ENCODE measurements at places on chromosomes 5 and 9. TPM values are rescaled to one million over a fixed set of nuclear protein-coding genes. Genes with fewer than 3 reads are reported as not detected.

DNA sequence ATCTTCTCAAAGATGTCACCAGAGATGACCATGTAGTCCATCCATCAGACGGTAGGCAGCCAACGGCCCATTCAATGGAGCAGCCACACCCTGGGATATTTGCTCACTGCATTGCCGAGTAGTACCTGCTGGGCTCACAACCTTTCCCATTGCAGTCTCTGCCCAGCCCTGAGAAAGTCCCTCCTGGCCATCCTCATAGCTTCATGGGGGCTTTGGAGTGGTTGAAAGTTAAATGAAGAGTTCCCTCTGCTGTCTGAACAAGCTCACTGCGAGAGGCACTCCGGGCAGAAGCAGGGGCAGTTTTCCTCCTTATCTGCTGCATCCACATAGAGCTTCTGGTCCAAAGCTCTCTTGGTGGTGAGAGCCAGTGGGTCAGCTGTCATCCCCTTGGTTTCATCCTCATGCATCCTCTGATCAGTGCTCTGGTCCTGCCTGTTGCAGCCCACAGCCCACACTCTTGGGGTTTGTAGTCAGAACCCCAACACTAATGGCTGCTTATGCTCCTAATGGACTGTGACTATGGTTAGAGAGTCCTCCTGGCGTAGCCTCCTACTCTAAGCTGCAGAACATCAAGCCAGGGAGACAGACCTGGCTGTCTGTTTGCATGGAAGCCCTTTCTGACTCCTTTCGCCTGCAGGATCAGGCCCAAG is 23.3 kb downstream of the TNFSF8 start:
- no peak overlapping the region for H3K27ac ChIP-seq
- peak; percentile 55 for DNase-seq
- H3K4me3 ChIP-seq = no peak overlapping the region
- H3K36me3 ChIP-seq = no peaks in the 10 kb centered on the region
- no peaks in the 10 kb centered on the region for H3K27me3 ChIP-seq

- no peak overlapping the region for H3K4me3 ChIP-seq
- peak; percentile 46 for DNase-seq
- H3K27me3 ChIP-seq = no peaks in the 10 kb centered on the region
- H3K4me1 ChIP-seq = no peaks in the 10 kb centered on the region
These were observed 49.5 kb upstream of the EGFLAM start for GRCh38 chr5:38208782-38209378.

GRCh38 chr9:12054235-12054634 is 639.0 kb upstream of the TYRP1 start:
- H3K36me3 ChIP-seq = no peaks in the 10 kb centered on the region
- DNase-seq = no peak
- H3K4me1 ChIP-seq = no peaks in the 10 kb centered on the region
- no peak overlapping the region for H3K27ac ChIP-seq
- H3K27me3 ChIP-seq = no peaks in the 10 kb centered on the region

Gene DEPDC1B
- 17.4 TPM for polyA plus RNA-seq

Gene FRMD3
- 1.9 TPM for polyA plus RNA-seq
